Stimulated activated CD8-positive, alpha-beta memory T cell treated with anti-CD3 and anti-CD28 coated beads, Interleukin-15, amount 100 ng/mL, for 48 hours (primary cell): ENCODE measurements at places on chromosomes 3 and 15.

- no peak for DNase-seq
Measured at GRCh38 chr15:67138891-67139855, 73.8 kb downstream of the SMAD3 start.

DNA sequence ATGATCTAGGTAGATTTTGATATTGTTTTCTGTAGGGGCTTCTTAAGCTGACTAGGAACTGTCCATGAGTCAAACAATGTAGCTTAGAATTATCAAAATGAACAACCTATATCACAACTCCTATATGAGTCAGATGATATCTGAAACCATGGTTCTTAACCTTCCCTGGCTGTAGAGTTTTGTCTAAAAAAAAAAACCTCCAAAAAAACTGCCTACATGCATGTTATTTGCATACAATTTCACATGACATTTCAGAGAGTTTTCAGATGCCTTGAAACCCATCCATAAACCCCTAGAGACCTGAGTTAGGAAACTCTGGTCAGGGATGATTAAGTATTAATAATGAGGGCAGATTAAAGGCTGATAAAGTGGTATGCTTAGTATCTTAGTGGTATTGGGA is 157.0 kb downstream of the CHST2 start:
- no peak for DNase-seq

- no peak for DNase-seq
Measured at GRCh38 chr3:37072892-37073291, 79.6 kb downstream of the MLH1 start.

GRCh38 chr3:42043099-42043813 is 47.9 kb upstream of the TRAK1 start:
- DNase-seq: no peak

- no peak for DNase-seq
Measured at GRCh38 chr3:114538211-114538610, 244.4 kb downstream of the TIGIT start.

GRCh38 chr15:53830707-53831386 is 71.4 kb upstream of the WDR72 start:
- DNase-seq: no peak

- no peak for DNase-seq
Measured at GRCh38 chr3:117408811-117409210, 699.2 kb downstream of the TUSC7 start.

- no peak for DNase-seq
Measured at GRCh38 chr15:53808058-53808706, 48.7 kb upstream of the WDR72 start.

DNA sequence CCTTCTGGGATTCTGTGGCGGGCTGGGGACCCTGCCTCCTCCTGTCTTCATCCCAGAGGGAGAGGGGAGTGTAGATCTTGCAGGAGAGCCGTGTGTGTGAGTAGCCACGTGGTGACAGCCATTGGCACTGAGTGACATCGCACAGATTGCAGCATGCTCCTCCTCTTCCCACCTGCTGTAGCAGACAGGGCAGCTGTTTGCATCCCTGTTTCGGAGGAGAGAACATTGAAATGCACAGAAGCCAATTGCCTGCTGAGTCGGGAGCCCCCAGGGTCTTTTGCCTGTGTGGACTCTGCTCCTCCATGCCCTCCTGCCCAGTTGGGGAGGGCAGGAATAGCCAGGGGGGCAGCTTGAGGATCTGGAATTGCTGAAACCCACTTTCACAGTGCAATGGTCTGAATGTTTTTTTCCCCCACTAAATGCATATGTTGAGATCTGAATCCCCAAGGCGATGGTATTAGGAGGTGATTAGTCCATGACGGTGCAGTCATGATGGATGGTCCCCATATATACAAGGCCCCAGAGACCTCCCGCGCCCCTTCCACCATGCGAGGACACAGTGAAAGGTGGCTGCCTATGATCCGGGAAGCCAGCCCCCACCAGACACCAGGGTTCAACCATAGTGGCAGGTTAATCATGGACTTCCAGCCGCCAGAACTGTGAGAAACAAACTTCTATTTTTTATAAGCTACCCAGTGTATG is 66.8 kb downstream of the CHRNA7 start:
- DNase-seq: no peak

GRCh38 chr15:77057685-77058084 is 13.2 kb downstream of the TSPAN3 start:
- DNase-seq: no peak

DNA sequence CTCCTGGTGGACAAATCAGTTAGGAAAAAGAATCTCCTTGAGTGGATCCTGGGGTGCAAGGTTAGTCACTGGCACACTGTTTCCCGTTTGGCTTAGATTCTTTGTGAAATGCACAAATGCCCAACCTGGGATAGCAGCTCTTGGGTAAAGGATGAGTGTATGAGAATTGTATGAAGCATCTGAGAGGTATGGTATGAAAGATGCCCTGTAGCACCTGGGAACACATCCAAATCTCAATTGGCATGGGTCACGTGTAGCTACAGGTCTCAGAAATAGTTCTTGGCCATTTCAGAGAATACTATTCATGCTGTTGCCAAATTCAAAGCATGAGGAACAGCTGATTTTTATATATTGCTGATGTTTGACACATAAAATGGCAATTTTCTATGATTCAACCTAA is 84.3 kb downstream of the KCNH8 start:
- no peak for DNase-seq

- DNase-seq: no peak
Measured at GRCh38 chr3:27174530-27174929, 194.7 kb downstream of the NEK10 start.

DNA sequence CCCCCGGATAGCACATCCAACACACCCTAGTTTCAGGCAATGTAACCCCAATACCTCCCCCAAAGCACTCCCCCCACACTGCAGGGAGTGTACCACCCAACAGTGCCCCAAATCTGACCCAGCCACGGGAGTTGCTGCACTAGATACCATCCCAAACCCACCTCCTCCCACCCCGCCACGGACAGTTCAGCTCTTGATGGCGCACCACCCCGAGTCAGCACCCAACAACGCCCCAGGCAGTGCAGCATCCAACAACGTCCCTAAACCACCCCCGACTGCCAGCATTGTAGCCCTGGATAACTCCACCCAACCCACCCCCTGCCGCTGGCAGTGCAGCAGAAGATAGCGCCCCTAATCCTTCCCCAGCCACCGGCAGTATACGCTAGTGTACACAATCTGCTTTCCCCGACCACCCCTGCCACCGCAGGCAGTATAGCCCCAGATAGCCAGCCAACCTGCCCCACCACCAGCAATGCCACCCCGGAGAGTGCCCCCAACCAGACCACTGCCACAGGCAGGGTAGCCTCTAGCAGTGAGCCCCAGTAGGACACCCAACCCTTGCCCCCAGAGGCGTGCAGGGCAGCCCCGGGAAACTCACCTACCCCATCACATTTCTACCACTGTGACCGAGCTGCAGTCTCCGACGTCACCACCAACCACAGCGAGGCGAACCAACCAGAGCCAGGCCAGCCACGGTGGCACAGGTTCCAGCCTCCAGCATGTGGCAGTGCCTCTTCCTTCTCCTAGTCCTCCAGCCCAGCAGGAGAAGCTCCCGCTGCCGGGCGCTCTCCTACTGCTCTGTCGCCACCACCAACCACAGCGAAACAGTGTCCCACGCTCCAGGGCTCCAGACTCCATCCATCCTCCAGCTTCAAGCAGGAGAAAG is 178.1 kb downstream of the POTEB3 start:
- no peak for DNase-seq

GRCh38 chr3:127175272-127175671 is 17.7 kb upstream of the PRR23E start:
- DNase-seq: no peak

- no peak for DNase-seq
Measured at GRCh38 chr15:31338318-31338878, 11.8 kb downstream of the KLF13 start.

DNA sequence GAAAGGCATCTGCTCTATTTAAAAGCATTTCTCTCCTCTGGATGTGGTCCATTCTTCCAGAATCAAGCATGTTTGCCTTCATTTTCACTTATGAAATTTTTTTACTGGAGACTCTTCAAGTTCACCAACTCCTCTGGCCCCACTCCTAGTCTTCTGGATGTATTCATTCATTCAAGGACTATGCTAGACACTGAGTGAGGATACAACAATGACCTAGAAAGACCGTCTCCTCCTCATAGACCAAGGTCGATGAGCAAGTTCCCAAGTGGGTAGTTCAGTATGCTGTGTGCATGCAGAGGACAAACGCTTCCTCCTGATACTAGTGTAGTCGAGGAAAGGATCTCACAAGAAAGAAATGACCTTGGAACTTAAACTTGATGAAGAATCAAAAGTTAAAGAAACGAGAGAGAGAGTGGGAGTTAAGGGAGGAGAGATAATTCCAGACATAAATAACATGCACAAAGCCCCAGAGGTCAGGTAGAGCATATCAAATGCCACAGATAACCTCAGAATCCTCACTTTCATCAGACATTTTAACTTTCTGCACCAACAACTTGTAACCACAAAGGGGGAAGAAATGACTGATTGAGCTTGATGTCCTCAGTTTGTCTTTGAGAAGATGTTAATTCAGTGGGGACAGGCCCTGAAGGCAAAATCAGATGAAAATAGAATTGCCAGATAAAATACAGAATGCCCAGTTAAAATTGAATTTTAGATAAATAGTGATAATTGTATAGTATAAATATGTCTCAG is 149.4 kb downstream of the IMPG2 start:
- no peak for DNase-seq

- DNase-seq: no peak
Measured at GRCh38 chr3:124363476-124363875, 366.8 kb upstream of the UMPS start.

DNA sequence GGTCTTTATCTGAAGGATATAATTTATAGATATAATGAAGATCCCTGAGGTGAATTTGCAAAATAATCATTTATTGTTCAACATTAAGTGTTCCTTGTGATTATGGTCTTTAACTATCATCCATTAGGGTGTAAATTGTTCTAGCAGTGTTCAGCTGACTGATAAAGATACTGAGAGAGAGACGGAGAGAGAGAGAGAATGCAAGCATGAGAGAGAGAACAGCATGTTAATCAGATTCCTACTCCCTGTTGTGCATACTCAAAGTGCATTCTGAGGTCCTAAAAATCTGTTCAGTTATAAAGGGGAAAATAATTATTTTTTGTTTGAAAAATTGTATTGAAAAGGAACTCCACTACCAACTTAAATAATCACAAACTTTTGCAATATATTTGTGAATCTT is 271.0 kb upstream of the CBLB start:
- DNase-seq: no peak

DNA sequence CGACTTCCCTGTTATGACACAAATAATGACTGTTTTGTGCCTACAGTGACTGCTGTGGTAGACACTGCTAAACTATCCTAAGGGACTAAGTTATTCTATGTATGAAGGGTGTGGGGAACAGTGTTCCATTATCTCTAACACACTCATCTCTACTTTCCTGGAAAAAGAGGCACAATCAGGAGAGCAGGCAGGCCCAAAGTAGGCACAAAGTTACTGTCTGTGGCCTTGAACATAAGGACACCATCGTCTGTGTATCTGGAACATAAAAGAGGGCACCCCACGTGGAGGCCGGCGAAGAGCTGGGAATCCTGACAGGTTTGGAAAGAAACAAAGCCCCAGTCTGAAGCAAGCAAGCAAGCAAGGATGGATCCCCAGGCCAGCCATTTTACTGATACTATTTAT is 1.5 kb downstream of the ABCC5 start:
- DNase-seq: no peak

- DNase-seq: no peak
Measured at GRCh38 chr15:53709821-53710220, 49.6 kb downstream of the WDR72 start.

DNA sequence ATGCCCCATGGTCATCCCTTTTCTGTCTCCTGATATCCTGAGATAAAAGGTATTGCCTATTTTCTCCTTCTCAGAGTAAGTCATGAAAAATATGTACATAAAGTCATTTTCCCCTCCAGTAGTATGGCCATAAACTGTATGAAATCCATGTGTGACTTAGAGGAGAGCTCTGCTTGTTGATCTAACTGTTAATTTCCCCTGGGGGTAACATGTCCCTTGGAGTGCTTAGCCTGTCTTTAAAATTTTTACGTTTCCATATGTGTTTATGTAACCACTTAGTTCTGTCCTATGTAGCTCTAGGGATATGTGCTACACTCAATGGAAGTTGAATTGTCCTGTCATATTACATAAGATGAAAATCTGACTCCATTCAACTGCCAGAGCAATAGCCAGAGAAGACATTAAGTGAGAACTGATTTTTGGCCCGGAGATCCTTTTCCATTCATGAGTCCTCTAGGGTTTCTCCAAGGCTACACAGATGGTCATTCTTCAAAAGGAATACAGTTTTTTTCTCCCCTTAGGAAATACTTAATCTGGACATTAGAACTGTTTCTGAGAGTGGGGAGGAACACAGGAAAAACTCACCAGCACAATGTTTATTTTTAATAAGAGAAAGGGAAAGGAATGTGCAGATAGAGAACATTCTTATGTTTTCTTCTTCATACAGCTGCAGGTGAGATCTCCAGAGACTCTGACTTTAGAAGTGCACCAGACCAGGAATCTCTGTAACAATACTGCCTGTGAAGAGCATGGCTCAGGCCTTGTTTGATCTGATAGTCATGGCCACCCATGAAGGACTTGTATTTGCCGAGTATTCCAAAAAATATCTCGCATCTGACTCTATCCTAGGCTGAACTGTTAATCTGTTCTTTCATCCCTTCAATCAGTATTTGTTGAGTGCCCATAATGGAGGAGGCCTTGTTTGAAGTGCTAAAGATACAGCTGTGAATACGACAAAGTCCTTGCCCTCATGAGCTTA is 29.8 kb upstream of the CLRN1 start:
- DNase-seq: no peak

- no peak for DNase-seq
Measured at GRCh38 chr15:78341057-78341987, 1.2 kb downstream of the CRABP1 start.

DNA sequence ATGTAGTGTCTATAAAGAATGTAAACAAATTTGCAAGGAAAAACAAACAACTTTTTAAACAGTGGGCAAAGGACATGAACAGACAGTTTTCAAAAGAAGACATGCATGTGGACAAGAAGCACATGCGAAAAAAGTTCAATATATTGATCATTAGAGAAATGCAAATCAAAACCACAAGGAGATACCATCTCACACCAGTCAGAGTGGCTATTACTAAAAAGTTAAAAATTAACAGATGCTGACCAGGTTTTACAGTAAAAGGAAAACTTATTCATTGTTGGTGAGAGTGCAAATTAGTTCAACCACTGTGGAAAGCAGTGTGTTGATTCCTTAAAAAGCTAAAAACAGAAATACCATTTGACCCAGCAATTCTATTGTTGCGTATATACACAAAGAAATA is 47.1 kb upstream of the LSAMP start:
- no peak for DNase-seq

GRCh38 chr15:35852818-35853624 is 307.1 kb upstream of the DPH6 start:
- DNase-seq: no peak

DNA sequence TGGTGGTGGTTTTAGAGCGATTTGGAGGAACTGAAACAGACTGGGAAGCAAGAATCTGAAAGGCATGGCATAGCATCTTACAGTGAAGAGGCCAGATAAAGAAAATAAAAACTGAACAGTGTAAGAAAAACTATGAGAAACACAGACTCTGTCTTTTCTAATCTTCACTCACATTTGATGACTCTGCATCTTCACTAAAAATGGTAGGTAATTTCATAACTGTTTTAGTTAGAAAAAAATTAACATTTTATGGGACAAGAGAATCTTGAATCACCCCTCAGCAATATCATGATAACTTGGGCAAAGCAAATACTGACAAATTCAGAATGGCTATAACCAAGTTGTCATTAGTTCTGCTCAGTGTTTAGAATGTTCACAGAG is 812.6 kb downstream of the MCTP2 start:
- DNase-seq: no peak
